Uterine smooth muscle cell (primary cell): ENCODE measurements at places on chromosomes 6 and 20. TPM values are rescaled to one million over a fixed set of nuclear protein-coding genes. Genes with fewer than 3 reads are reported as not detected.

Gene MUCL3
- not detected in 2 replicates for total RNA-seq

Gene CST4
- 0.22 and 0.75 TPM in 2 replicates for total RNA-seq

Gene MYO6
- 14.6 and 17.0 TPM in 2 replicates for total RNA-seq

Gene SLC22A16
- 0.11 TPM in 1 of 2 replicates, not detected in the other for total RNA-seq

Gene GRM4
- under 0.01 TPM in 2 replicates for total RNA-seq

Gene SIGLEC1
- total RNA-seq: not detected in 2 replicates

Gene OR2H1
- not detected in 2 replicates for total RNA-seq

Gene PRPH2
- total RNA-seq: 1.7 and 1.8 TPM in 2 replicates
